GM04504 (cell line): ENCODE measurements at places on chromosomes 7 and 10.

- DNase-seq = no peak
Measured at GRCh38 chr10:81496626-81497025, 378.4 kb upstream of the NRG3 start.

DNA sequence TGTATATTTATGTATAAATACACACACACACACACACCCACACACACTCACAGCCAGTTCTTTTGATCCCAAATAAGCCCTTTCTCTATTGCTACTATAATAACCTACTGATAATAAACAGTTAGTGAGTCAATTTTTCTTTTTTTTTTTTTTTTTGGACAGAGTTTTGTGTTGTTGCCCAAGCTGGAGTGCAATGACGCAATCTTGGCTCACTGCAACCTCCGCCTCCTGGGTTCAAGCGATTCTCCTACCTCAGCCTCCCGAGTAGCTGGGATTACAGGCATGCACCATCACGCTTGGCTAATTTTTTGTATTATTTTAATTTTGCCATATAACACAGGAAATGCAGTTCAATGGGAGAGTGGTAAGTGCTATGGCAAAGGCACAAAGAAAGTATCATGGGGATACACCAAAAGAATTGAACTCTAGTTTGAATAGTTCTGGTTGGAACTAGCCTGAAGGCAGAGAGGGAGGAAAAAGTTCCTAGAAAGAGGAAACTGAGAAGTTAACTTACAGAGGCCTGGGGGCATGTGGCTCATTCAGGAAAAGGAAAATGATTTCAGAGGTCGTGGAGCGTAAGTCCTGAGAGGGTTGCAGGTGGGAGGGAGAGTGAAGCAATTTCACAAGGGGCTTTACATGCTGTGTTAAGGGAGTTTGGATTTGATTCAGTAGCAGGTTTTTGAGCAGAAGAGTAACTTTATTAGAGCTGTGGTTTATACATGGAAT is 44.4 kb upstream of the JCAD start:
- DNase-seq = no peak

- no peak for DNase-seq
Measured at GRCh38 chr7:149529136-149529718, 31.6 kb upstream of the ZNF746 start.

DNA sequence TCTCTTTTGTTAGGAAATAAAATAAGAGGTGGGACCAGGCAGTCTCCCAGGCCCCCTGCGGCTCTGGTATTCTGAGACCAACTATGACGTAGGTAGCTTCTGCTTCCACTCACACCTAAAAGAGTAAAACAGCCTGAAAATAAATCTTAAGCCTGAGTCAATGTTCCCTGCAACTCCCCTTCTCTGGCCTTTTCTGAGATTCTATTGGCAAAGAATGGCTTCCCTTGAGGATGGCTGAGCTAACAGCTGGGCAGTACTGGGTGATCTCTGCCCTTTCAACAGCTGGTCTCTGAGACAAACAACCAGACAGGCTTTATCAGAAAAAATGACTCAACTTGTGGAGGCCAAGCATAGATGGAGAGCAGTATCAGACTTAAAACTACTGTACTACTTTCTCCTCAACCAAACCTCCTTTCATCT is 58.7 kb downstream of the CREB3L2 start:
- DNase-seq = no peak

DNA sequence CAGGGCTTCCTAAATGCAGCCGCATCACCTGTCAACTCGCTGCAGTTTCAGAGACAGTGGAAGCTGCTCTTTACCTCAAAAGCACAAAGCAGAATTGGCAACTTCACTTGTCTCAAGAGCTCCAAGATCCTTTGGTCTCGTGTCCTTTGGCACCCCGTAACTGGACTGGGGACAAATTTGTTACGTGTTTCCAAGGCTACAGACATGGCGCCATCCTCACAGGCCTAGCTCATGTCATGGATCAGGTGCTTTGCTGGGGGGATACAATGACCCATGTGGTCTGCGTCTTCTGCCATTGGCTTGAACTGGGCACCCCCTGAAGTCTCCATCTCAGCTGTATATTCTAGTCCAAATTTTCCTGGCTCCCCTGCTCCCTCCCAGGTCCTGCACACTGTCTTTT is 48.6 kb downstream of the CHST3 start:
- DNase-seq = no peak

DNA sequence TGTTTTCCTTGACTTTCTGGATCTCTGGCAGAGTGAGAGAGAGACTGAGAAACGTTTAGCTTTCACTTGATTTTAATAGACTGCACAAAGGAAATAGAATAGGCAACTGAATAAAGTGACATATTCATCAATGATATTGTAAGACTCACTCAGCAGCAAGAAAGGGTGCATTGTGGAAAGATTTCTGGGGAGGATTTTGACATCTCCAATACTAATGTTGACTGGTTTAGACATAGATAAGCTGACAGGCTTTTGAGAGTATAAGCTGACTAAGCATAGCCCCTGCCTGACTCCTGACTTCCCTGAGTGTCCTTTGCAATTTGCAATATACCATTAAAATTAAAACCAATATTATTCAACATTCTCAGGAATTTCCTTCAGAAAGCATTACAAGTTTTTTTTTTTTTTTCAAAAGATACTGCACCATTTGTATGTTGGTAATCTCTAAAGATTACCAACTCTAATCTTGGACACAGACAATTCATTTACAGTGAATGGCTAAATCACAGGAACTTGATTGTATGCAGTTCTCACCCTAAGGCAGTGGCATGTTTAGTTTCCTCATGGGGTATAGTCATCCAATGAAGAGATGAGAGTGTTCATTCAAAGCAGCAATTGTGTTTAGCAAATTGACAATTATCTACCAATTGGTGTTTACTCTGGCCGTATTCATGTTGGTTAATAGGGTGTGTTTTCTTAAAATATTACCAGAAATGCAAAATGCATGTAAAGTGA is 325.6 kb downstream of the SORCS3 start:
- DNase-seq = no peak

DNA sequence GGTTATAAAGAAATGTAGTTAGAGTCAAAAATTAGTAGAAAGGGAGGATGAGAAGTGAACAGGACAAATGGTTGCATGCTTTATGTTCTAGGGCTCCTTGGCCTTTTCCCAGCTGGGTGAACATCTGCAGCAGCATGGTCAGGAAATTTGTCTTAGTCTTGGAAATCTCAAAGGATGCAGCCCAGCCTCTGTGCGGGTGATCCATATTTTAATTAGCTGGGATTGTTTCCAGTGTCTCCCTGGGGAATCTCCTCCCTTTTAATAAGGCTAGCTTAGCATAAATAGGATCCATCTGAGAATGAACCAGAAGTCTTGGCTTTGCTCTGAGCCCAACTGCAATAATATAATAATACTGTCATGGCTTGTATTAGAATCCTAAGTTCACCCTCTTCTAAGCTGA is 198.3 kb downstream of the PRKG1 start:
- DNase-seq = peak; percentile 64

DNA sequence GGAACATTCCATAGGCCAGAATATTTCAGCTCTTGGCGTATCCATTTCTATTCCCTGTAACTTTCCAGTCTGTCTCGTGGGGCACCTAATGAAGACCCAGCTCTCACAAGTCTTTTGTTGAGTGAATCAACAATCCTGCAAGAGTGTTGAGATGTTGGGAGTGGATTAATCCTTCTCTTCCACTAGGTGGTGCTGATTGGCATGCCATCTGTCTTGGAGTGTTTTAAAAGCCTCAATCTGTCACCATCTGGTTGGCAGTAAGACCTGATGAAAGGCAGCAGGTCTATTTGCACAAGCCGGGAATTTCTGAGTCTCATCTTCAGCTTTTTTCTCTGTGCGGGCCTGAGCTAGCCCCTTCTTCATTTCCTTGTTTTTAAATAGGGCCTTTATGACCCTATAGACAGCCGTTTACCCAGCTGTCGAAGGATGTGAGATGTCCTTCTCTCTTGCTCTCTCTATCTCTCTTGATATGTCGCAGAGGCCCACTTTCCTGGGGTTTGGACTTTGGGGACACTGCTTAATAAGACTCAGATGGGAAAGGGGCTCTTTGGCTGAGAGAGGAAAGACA is 180.5 kb downstream of the ZNF365 start:
- peak; percentile 46 for DNase-seq

GRCh38 chr10:20885678-20886077 is 11.4 kb downstream of the NEBL start:
- DNase-seq = no peak

- DNase-seq = no peak
Measured at GRCh38 chr10:95604630-95605029, 43.5 kb upstream of the SORBS1 start.

DNA sequence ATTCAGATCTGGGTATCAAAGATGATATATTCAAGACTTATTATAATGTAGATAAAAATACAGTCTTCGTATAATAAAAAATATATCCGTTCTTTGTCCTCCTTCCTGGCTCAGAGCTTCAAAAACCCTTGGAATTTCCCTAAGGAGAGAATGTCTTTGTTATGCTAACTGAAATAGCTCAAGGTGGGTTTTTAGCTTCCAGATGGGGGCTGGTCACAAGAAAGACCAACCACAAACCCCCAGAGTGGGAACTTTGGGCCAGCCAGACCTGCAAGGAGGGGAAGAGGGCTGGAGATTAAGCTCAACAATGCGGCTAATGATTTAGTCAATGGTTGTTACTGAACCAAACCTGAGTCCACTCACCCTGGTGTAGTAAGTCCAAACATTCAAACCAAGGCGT is 196.4 kb downstream of the SDHAF3 start:
- DNase-seq = no peak

GRCh38 chr10:51318399-51319172 is 244.3 kb downstream of the PRKG1 start:
- DNase-seq = no peak

GRCh38 chr10:76278811-76279460 is 847.5 kb downstream of the LRMDA start:
- no peak for DNase-seq
